ENCODE measurements at places on chromosomes 1 and 21.

- no peak for DNase-seq
Observed at GRCh38 chr1:179955287-179955680, 674 bp downstream of the CEP350 start.

DNA sequence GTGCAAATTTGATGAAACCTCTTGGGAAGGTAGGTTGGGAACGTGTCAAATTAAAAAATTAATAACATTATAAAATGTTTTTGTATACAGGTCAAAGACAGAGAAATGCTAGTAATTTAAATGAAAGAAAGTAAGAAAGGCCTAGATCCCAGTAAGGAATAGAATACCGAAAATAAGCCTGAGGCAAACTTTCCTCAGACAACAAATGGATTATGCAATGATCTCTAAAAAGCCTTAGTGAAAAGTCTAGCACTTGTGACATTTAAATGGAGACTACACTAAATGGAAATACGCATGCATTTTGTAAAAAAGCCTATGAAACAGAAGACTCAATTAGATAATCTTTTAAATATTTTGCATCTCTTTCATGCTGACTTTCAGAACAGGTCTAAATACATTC is 138.5 kb upstream of the ZNHIT6 start:
- no peak for DNase-seq

DNA sequence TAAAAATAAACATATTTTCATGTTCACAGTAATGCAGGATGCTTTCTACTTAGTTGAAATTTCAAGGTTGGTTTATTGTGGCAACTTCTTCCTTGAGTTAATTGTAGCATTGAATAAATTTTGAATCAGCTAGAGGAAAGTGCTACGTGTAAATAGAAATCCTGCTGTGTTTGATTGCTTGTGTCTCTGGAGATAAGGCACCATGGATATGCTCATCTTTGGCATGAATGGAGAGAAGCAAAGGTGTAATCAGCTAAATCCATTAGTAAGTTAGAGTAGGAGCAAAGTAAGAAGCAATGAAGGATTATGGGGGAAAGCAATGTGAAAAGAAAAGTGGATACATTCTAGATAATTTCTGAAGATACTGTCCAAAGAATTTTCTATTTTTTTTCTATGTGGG is 331.1 kb downstream of the PTPRC start:
- no peak for DNase-seq

GRCh38 chr1:231971397-231972110 is 345.0 kb downstream of the DISC1 start:
- no peak for DNase-seq

DNA sequence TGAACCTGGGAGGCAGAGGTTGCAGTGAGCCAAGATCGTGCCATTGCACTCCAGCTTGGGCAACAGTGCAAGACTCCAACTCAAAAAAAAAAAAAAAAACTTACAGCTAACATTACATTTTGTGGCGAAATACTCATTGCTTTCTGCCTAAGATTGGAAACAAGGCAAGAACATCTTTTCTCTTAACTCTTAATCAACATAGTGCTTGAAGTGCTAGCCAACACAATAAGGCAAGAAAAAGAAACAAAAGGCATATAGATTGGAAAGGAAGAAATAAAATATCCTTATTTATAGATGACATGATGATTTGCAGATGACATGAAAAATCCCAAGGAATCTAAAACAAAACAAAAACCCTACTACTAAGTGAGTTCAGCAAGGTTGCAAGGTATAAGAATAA is 24.6 kb upstream of the GJA9 start:
- no peak for DNase-seq

DNA sequence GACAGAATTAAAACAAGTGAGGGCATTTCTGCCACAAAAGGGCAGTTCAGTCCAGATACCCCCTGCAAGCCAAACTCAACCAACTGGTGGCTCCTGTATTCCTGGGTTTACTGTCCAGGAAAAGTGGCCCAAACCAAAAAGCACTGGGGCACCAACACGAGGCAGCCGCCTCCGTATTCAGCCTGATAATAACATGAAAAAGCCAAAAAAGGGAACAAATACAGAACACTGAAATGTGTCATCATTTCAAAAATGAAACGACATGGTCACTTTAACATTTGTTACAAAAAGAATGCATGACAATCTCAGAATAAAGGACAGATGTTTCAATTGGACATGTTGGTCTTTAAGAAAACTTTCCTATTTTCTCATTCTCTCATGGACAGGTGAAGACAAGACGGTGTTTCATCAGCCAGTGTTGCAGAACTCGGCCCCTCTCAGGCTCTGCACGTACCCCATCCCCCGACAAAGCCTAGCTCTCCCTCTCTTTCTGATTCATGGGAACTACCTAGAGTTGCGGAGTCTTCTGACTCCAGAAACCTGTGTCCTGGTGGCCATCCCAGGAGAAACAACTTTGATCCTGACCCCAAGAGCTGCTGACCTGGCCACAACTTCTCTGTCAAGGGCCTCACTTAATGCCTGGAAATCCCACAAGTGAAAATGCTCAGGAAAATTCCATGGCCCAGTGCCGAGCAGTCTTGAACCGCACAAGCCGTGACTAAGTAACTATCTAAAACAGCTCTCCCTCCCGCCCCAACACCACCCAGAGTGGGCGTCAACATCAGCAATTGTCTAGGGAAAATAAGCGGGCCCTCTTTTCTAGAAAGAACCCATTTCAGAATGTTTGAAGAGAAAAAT is 27.1 kb downstream of the ZBTB17 start:
- DNase-seq = no peak

DNA sequence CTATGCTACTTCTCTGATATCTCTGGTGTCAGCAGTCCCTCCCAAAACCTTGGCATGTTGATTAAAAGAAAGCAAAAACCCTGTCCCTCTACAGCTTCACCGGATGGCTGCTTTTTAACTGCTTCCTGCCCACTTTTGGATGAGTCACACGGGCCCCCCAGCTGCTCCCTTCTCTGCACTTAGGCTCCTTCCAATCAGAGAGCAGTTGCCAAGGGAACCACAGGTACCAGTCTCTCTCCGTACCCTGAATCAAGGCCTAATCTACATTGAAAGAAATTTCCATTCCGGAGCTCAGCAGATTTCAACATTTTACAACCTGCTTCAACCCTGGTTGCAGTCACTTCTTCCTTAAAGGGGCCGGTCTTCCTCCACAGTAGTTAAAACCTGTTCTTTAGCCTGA is 70.6 kb upstream of the GJB5 start:
- no peak for DNase-seq

GRCh38 chr1:16053781-16054502 is 10.4 kb downstream of the CLCNKB start:
- no peak for DNase-seq

- no peak for DNase-seq
Observed at GRCh38 chr1:165313903-165314302, 42.6 kb downstream of the LMX1A start.

GRCh38 chr1:164726235-164726634 is 167.3 kb downstream of the PBX1 start:
- DNase-seq = no peak

GRCh38 chr1:48889082-48889481 is 112.4 kb upstream of the BEND5 start:
- no peak for DNase-seq

GRCh38 chr1:220003610-220004299 is 42.5 kb downstream of the EPRS1 start:
- DNase-seq = no peak

DNA sequence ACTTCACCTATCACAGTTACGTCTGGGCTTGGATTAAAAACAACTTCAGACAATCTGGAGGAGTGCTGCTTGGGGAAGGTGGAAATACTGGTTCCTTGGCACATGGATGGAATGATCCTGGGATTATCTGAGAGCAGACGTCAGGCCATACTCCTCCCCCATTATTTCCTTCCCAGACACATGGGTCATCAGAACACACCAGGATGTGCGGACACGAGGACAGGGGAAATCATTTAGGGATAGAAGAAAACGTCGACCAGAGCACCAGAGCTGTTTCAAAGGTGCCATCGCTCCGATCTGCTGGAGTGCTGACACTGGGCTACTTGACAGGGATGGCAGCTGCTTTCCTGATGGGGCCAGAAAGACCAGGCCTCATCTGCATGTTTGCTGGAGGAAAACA is 31.8 kb upstream of the ANGPTL7 start:
- DNase-seq = no peak

GRCh38 chr1:84619383-84620102 is 45.3 kb upstream of the CTBS start:
- no peak for DNase-seq

GRCh38 chr1:233477359-233477758 is 136.5 kb upstream of the KCNK1 start:
- no peak for DNase-seq

DNA sequence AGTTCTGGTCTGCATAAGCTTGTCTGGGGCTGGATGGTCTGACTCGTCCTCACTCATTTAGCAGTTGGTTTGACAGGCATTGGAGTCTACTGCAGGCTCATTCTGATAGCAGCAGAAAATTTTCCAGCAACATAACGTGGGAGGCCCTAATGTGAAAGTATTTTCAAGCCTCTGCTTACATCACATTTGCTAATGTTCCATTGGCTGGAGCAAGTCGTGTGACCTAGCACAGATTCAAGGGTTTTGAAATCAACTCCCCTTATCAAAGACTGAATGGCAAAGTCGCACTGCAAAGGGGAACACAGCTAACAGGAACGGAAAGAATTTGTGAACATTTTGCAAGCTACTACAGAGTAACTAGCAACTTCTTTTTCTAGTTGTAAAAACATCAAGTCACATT is 2.3 kb upstream of the USH2A start:
- no peak for DNase-seq

GRCh38 chr1:2601721-2602303 is 15.2 kb downstream of the PRXL2B start:
- DNase-seq = no peak

GRCh38 chr1:194512345-194512744 is 1325.9 kb upstream of the B3GALT2 start:
- DNase-seq = no peak

DNA sequence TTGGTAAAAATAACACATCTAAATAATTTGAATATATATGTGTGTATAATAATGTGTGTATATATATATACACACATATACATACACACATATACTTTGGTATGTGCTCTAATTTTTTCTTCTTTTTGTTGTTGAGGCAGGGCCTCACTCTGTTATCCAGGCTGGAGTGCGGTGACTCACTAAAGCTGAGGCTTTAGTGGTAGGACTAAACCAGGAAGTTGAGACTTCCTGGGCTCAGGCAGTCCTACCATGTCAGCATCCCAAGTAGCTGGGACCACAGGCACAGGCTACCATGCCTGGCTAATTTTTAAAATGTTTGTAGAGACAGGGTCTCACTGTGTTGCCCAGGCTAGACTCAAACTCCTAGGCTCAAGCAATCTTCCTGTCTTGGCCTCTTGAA is 46.7 kb upstream of the CXADR start:
- no peak for DNase-seq

GRCh38 chr1:218931324-218931723 is 242.4 kb upstream of the LYPLAL1 start:
- no peak for DNase-seq

DNA sequence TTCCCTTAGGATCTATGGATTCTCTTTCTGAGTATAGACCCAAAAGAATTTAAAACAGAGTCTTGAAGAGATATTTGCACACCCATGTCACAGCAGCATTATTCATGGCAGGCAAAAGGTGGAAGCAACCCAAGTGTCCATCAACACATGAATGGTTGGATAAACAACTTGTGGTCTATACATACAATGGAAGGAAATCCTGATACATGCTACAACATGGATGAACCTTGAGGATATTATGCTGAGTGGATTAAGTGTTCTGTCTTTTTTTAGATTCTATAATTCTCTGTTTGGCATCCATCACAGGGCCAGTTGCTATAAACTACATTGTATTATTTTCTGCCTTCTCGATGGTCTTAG is 39.8 kb downstream of the PTPN14 start:
- no peak for DNase-seq

GRCh38 chr1:178530037-178530402 is 17.1 kb downstream of the TEX35 start:
- no peak for DNase-seq

- DNase-seq = no peak
Observed at GRCh38 chr1:109617291-109617801, 2.1 kb downstream of the GNAT2 start.

GRCh38 chr21:15748586-15748985 is 18.8 kb downstream of the USP25 start:
- no peak for DNase-seq

DNA sequence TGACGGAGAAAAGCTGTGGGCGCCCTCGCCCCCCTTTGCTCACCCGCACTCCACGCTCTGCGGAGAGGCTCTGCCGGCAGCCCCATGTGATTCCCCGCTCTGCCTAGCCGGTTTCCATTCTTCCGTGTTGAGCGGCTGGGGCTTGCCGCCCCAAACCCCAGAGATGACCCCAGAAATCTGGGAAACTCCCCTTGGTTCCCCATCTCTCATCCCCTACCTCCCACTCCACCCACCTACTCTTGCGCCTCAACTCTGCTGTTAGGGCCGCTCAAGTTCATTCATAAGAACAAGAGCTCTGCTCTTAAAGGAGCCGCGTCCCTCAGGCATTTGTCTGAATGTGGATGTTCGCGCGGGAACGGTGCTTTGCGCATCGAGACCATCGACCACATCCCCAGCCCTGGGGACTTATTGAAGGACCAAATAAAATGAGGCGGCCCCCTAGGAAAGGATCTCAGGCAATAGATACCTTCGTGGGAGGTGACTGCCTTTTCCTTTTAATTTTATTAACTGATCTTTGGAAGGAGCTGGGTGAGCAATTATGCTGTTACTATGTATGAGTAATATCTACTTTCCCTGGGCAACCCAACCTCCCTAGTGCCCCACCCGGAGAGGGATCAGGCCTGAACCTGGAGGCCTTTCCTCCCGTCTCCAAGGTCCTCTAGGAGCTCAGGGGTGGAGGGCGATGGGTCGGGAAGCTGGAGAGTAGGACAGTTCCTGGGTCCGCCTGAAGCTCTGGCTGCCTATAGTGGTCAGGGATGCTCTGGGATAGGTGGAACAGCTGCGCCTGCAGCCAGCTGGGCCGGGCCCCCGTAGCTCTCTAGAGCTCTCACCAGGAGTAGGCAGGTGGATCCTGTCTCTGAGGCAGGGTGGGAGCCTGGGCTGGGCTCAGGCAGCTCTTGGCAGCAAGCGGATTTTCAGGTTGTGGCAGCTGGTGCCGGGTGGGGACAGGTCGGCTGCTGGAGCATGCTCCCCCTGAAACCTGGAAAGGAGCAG is 898 bp downstream of the MFSD2A start:
- no peak for DNase-seq

GRCh38 chr1:8420318-8420717 is 102.4 kb downstream of the SLC45A1 start:
- DNase-seq = no peak

DNA sequence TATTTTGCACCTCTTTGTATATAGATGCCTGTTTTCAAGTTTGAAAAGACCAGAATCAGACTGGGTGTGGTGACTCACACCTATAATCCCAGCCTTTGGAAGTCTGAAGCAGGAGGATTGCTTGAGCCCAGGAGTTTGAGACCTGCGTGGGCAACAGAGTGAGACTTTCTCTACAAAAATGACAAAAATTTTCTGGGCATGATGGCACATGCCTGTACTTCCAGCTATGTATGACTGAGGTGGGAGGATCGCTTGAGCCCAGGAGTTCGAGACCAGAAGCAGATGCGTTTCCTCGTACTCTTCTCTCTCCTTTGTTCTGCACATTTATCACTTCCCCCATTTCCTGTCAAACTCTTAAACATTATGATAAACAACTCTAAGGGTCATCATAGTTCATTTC is 310.0 kb upstream of the SNX7 start:
- no peak for DNase-seq
